ENCODE measurements at places on chromosomes 3 and 15. TPM values are rescaled to one million over a fixed set of nuclear protein-coding genes. Genes with fewer than 3 reads are reported as not detected.

DNA sequence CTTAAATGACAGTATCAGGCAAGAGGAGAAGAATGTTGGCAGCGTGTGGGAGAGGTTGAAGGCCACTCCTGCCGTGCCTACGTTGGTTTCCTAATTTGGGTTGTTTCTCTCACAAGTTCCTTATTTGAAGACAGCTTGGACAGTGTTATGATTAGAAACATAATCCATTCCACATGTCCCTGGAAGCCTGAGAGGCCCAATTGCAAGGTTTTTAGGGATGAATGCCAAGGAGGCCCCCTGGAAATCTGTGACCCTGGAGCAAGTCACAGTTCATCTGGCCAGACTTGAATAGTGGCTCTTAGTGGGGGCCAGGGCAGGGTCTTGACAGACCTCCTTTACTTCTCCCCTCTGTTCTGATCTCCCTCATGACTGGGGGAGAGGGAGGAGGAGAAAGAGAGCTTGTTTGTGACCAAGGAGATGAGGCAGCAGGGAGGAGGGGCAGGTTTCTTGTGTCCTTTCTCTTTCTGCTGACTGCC is 584.4 kb upstream of the TBL1XR1 start:
- DNase-seq: peak; percentile 22

DNA sequence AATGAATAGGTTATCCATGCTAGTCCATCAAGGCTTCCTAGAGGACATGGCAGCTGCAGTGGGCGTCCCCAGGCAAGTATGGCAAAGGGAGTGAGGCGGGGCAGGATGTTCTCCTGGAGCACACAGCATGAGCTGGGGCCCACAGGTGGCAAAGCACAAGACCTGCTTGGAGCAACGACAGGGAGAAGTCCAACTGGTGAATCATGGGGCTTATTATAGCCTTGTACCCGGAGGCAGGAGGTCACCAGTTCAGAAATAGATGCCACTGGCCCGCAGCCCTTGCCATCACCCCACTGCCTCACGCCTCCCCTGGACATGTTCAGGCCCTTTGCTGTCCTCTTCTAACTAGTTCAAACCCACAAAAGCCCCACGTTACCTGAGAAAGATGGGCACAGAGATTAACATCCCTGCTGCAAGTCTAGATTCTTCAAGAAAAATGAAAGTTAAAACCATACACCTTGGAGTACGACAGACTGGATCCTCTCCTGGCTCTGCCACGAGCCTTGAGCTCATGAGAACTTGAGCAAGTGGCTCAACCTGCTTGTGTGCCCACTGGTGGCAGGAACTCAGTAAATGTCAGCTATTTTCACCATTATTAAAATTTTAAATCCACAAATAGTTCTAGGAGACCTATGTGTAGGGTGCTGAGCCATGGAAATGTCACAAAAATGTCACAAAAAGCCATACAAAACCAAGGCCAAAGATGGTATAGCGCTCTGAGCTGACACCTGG is 1.8 kb upstream of the SRGAP3 start:
- DNase-seq: no peak

- DNase-seq: no peak
Measured at GRCh38 chr3:59131016-59131766, 81.4 kb upstream of the CFAP20DC start.

The GUCA1C gene
- not detected for total RNA-seq

GRCh38 chr3:120481081-120481480 is 30.3 kb upstream of the FSTL1 start:
- no peak for DNase-seq

All from mucosa of gallbladder (tissue), 1 donor.